ENCODE measurements at places on chromosomes 11 and 22.
A peak's percentile ranks its signal among the peaks of the same experiment; 100 is the strongest.

DNA sequence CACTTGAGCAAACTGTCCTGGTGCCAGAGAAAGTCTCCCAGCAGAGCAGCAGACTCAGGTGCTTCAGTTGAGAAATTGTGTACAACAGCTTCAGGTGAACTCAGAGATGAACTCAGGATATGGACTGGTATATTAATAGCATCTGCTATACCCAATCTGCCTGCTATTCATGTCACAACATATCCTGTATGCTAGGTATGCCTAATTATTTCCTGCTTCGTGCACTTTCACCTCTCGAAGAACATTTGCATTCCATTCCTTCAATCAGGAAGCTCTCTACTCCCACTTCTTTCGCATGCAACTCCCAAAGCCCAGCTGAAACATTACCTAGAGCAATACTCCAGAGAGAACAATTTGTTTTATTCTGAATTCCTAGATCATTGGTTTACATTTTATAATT lies 207.7 kb downstream of the KCNA4 start:
- DNase-seq, result no peak

GRCh38 chr22:46748908-46749675 lies 11.0 kb upstream of the CERK start:
- DNase-seq, result no peak

DNA sequence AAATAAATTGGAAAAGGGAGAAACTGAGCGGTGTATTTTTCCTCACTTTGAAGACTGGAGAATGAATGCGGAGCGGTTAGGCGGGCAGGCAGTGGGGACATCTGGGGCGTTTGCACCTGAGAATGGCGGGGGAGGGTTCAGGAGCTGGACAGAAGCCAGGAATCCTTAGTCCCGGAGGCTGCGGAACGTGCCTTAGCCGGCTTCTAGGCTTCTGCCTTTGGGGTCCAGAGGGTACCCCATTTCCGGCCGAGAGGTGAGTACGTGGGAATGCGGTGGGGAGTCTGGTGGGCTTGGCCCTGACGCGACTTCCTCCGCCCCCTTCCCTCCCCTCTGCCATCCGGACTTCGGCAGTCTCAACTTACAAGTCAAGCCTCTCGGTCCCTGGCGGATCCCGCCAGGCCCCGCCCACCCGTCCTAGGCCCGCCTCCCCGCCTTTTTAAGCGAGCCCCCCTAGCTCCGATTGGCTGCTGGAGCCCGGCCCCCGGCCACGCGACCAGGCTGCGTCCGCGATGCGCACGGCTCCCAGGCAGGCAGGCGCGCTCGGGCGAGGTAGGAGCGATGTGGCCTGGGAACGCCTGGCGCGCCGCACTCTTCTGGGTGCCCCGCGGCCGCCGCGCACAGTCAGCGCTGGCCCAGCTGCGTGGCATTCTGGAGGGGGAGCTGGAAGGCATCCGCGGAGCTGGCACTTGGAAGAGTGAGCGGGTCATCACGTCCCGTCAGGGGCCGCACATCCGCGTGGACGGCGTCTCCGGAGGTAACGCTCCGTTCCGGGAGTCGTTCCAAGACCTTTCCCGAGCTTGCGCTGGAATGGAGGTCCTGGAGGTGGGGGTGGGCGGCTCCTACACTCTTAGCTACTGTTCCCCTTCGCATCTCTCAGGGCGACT lies at the start of gene GCAT:
Gene GCAT, plus strand, starts transcription at position 525 of the 884 bp plus-strand sequence. Its CDS starts 34 bp downstream, at position 559.
- DNase-seq, result peak; percentile 99

- no peak for DNase-seq
Observed at GRCh38 chr11:126357055-126357962, 1.8 kb downstream of the ST3GAL4 start.

- peak; percentile 33 for DNase-seq
Observed at GRCh38 chr22:25903294-25903693, 161.3 kb downstream of the MYO18B start.

GRCh38 chr11:2071748-2072385 lies 67.3 kb downstream of the IGF2 start:
- DNase-seq, result no peak

DNA sequence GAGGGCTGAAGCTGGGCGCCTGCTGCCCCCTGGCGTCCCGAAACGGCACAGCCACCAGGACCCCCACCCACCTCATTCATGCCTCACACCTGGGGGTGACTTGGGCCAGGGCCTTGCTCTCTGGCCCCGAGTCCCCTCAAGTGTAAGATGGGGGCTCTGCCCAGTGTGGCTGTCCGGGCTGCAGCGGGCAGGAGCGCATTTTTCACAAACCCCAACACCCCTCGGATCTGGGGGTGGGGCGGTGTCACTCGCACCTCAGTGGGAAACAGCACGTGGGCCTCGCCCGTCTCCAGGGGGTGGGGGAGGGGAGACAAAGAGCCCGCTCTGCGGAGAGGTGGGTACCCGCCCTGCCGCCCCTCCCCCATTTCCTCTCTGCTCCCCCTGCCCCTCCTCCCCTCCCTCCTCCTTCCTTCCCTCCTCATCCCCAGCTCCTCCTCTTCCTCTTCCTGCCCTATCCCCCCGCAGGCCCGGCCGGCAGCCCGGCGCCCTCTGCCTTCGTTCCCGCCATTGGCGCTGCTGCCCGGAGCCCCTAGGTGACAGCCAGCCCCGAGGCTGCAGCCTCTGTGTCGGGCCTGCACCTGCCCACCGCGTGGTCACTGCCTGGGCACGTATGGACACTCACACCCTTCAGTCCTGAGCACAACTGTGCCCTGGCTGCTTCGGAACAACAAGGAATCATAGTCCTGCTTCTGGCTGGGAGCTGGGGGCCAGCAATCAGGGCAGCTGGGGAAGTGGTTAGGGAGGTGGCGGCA lies 6.8 kb upstream of the CDKN1C start:
- DNase-seq, result peak; percentile 28
